ENCODE measurements at places on chromosomes 2 and 18. TPM values are rescaled to one million over a fixed set of nuclear protein-coding genes. Genes with fewer than 3 reads are reported as not detected.

The PDE1A gene
- not detected for total RNA-seq

- no peak for DNase-seq
- H3K4me1 ChIP-seq: no peaks in the 10 kb centered on the region
- H3K27ac ChIP-seq: no peak overlapping the region
- no peak overlapping the region for H3K4me3 ChIP-seq
Observed at GRCh38 chr18:79770501-79770815, 27.3 kb upstream of the KCNG2 start.

The TEKT4 gene
- not detected for total RNA-seq

GRCh38 chr2:239832490-239833268 lies 192.5 kb downstream of the NDUFA10 start:
- H3K4me1 ChIP-seq: no peaks in the 10 kb centered on the region
- no peak for DNase-seq
- H3K27ac ChIP-seq: no peak overlapping the region
- H3K27me3 ChIP-seq: no peaks in the 10 kb centered on the region

DNA sequence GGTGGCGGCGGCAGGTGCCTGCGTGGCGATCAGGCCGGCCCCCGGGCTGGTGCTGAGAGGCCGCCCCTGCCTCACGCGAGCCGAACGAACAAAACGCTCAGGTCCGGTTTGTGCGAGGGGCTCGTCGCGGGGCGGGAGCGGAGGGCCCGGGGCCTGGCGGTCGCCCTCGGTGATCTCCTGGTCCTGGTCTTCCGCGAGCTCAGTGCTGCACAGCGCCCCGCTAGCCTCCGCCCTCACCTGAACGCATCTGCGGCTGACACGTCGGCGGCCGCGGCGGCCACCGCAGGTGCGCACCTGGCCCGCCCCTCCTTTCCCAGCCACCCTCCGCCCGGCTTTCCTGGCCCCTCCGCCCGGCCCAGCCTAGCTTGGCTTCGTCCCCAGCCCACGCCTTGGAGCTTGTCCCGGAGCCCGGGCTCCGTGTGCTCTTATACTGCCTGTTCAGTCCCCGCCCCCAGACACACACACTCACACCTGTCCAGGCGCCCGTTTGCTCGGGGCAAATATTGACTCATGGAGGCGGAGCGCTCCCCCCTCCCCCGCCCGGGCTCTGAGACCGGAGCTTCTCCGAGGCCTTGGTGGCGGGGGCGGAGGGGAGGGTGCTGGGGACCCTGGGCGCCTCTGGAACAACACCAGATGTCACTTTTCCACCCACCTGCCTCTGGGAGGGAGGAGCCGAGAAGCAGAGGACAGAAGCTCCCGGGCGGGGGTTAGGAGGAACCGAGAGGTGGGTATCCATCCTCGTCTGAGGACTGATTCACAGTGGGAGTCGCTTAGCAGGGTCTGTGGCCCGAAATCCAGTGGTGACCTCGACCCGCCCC lies 8.6 kb upstream of the CRYBA2 start:
- peaks cover 46% of the 10 kb centered on the region for H3K27me3 ChIP-seq
- H3K4me3 ChIP-seq: no peak overlapping the region
- H3K27ac ChIP-seq: no peak overlapping the region
- DNase-seq: no peak
- peaks cover 16% of the 10 kb centered on the region for H3K4me1 ChIP-seq

DNA sequence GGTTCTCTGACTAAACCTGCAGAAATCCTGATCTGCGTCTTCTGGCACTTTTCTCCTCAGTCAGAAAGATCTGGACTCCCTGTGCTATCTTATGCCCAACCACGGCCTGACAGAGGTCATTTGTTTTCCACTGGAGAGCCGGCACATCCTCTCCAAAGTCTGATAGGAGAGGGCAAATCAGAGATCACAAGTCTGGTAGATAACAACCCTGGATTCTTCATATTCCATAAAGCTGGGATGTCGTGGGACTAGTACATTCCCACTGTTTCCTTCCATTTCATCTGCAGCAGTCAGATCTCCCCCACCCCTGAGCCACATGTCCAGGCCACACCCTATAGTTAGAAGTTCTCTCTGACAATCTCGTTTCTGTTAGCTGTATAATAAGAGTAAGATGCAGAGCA lies 157.0 kb downstream of the MGAT5 start:
- H3K27ac ChIP-seq: no peak overlapping the region
- no peak overlapping the region for H3K4me3 ChIP-seq
- H3K4me1 ChIP-seq: peaks cover 25% of the 10 kb centered on the region
- DNase-seq: no peak
- H3K27me3 ChIP-seq: no peaks in the 10 kb centered on the region
- H3K36me3 ChIP-seq: no peaks in the 10 kb centered on the region

- no peaks in the 10 kb centered on the region for H3K27me3 ChIP-seq
- H3K4me1 ChIP-seq: no peaks in the 10 kb centered on the region
- no peak overlapping the region for H3K4me3 ChIP-seq
- H3K27ac ChIP-seq: no peak overlapping the region
- DNase-seq: no peak
Observed at GRCh38 chr2:28322981-28323396, 69.7 kb upstream of the FOSL2 start.

DNA sequence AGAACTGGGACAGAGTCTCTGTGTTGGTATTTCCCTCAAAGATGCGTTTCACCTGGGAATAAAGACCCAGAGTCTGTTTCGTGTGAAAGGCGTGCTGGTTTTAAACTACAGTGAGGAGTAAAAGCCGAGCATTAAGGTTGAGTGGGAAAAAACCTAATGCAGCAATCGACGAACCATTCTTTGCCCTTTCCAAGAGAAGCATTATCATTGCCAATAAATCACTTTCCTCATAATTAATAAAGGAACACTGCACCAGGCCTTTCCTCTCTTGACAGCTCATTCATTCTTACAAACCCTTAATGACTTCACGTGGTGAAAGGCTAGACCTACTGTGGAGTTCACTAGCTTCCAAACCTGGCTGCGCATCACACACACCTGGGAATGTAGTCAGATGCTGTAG lies 896 bp upstream of the SLC8A1 start:
- no peaks in the 10 kb centered on the region for H3K27me3 ChIP-seq
- no peak overlapping the region for H3K27ac ChIP-seq
- H3K4me3 ChIP-seq: no peak overlapping the region

GRCh38 chr2:10126632-10127026 lies 4.1 kb downstream of the RRM2 start:
- H3K36me3 ChIP-seq: no peaks in the 10 kb centered on the region
- peaks cover 25% of the 10 kb centered on the region for H3K4me1 ChIP-seq
- H3K27me3 ChIP-seq: peaks cover 7% of the 10 kb centered on the region
- no peak for DNase-seq
- no peak overlapping the region for H3K27ac ChIP-seq

GRCh38 chr2:28422908-28423741 lies 30.5 kb downstream of the FOSL2 start:
- H3K27ac ChIP-seq: peak overlapping the region; percentile 38
- H3K36me3 ChIP-seq: no peaks in the 10 kb centered on the region
- DNase-seq: no peak
- H3K4me3 ChIP-seq: peak overlapping the region; percentile 44
- no peaks in the 10 kb centered on the region for H3K27me3 ChIP-seq

DNA sequence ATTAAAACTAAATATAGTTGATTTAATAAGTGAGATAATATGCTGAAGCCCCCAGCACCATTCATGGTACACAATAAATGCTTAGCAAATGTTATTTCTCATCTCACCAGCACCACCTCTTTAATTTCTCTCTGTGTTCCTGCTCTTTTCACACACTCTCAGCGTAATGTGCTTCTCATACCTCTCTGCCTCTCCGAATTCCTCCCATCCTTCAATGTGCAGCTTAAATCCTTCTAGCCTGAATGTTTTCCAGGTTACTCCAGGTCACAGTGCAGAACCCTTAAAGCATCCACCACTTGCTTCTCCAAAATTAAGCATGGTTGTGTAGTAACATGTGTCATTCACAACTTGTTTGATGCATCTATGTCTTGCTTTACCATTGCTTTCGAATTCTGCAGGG lies 119.6 kb downstream of the MCFD2 start:
- H3K4me3 ChIP-seq: no peak overlapping the region
- no peaks in the 10 kb centered on the region for H3K36me3 ChIP-seq
- no peak overlapping the region for H3K27ac ChIP-seq
- DNase-seq: no peak
- no peaks in the 10 kb centered on the region for H3K27me3 ChIP-seq
